ENCODE measurements at places on chromosomes 16 and 17. TPM values are rescaled to one million over a fixed set of nuclear protein-coding genes. Genes with fewer than 3 reads are reported as not detected.

GRCh38 chr16:87441886-87442580, 49.9 kb downstream of the MAP1LC3B start:
- DNase-seq: no peak

Gene IL34
- total RNA-seq: 11.5 TPM

DNA sequence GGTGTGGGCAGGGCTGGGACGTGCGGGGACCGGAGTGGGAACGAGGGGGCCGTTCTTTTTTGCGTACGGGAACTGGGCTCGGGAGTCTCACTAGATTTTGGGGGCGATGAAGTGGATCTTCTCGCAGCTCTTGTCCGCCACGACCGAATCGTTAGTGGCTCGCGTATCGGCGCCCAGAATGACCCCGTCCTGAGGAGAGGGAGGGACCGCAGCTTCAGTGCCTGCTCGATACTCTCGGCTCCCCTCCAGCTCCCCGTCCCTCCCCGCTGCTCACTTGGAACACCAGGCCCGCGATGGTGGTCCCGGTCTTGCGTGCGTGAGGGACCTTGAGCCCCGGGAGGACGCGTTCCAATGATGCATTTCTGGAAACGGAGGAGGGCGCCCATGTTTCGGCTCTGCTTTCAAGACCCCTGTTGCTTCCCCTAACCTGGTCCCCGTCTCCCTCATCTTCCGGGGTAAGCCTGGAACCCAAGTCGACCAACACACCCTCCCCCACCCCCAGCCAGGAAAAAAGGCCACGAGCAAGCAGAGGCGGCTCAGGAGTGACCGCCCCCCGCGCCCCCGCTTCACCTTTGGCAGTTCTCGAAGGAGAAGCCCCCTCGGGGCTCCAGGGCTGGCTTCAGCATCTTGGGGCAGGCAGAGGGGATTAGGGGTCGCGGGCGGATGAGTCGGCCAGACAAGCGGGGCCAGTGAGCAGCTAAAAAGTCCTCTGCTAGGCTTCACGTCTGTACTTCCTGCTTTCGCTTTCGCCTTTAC, at the start of gene PSMB10:
TSS of gene PSMB10 (minus strand) at position 727 of the 756 bp plus-strand sequence. CDS start at position 626, 101 bp downstream.
- DNase-seq: peak; percentile 42

GRCh38 chr17:6173653-6174052, 103.5 kb downstream of the WSCD1 start:
- no peak for DNase-seq

DNA sequence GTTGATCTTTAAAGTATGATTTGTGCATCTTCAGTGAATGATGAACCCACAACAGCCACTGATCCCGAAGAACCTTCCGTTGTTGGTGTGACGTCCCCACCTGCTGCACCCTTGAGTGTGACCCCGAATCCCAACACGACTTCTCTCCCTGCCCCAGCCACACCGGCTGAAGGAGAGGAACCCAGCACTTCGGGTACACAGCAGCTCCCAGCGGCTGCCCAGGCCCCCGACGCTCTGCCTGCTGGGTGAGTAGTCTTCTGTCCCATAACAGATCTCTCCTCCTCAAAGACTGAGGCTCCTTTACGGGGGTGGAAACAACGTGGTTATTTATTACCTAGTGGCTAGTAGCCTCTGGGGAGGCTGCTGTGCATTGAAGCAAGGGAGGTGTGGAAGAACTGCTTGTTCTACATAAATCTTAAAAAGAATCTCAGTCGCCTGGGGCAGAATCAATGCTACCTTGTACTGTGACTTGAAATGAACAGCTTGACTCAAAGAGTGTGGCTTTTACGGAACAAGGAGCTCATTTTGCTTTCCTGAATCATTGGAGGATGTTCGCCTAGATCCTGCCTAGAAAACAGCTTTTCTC, 63.0 kb upstream of the CLEC18A start:
- no peak for DNase-seq

DNA sequence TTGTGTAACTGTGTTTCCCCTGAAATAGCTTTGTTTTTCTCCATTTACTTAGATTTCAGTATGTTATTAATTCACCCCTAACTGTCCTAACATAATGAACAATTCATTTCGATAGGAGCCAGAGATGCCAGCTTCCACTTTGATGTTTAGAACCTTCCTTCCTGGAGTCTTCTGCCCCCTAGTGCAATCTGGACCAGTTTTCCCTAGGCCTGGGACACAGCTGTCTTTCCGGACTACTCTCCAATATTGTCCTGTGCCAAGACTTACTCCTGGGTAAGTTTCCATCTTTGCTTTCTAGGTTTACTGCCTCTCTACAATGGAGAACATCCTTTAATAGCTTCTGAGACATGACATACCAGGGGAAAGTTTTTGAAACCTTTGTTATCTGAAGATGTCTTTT, 12.8 kb downstream of the RECQL5 start:
- peak; percentile 74 for DNase-seq

- no peak for DNase-seq
These were observed 11.2 kb downstream of the METTL22 start for GRCh38 chr16:8632675-8633182.

Gene RCVRN
- not detected for total RNA-seq

- DNase-seq: no peak
These were observed 13.7 kb downstream of the ATP2A3 start for GRCh38 chr17:3950584-3950983.

- DNase-seq: no peak
These were observed 24.4 kb upstream of the ETV4 start for GRCh38 chr17:43570518-43570928.

GRCh38 chr17:41578971-41579370, 7.1 kb upstream of the KRT9 start:
- DNase-seq: no peak

DNA sequence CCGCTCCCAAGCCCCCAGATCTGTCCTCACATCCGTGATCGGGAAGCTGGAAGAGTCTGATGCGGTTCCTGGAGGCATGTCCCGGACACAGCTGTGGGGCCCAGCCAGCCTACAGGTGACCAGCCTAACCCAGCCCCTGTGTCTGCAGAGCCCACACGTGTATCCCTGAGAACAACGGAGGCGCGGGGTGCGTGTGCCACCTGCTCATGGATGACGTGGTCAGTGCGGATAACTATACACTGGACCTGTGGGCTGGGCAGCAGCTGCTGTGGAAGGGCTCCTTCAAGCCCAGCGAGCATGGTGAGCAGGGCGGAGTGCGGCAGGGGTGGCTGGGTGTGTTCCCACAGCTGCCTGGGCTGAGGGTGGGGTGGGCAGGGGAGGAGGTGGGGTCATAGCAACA, 30.9 kb downstream of the IL4R start:
- DNase-seq: no peak

DNA sequence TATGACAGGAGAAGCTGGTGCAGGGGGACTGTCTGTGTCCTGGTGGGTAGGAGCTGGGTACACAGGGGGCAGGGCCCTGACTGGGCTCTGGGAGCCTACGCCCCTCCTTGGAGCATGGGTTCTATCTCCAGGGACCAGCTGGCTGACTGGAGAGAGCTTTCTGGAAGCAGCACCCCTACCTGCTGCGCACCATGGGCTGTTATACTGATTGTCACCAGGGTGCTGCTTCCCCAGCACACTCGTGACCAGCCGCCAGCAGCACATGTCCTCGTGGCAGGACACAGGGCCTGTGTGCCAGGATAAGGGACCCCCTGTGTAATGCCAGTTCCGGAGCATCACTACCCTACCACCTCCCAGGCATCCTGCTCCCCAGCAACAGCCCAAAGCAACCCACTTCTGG, 106.0 kb downstream of the AMFR start:
- no peak for DNase-seq

- DNase-seq: no peak
These were observed 346.6 kb downstream of the SNX29 start for GRCh38 chr16:12323007-12323758.

- no peak for DNase-seq
These were observed 20.4 kb downstream of the ZNHIT3 start for GRCh38 chr17:36506831-36507230.

Gene LPO
- total RNA-seq: not detected

- no peak for DNase-seq
These were observed 501.2 kb downstream of the SHISA9 start for GRCh38 chr16:13402601-13403000.

- DNase-seq: no peak
These were observed 14.2 kb downstream of the TRPV1 start for GRCh38 chr17:3594976-3595375.

- peak; percentile 48 for DNase-seq
These were observed 58.3 kb downstream of the RAI1 start for GRCh38 chr17:17739388-17740066.

- DNase-seq: peak; percentile 71
These were observed 10.1 kb upstream of the STAC2 start for GRCh38 chr17:39235555-39236449.

DNA sequence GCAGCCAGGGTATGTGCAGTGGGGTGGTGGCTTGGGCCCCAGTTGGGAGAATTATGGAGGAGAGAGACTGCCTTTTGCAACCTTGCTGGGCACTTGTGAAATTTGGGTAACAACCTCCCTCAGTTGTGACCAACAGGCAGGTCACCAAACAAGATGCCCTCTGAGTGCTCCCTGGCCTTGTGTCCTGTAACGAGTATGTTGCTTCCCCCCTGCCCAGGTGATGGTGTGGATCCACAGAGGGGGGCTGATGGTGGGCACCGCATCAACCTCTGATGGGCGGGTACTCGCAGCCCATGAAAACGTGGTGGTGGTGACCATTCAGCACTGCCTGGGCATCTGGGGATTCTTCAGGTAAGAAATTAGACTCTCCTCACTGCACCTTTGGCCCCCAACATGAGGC, 74.3 kb downstream of the SLC6A2 start:
- no peak for DNase-seq

DNA sequence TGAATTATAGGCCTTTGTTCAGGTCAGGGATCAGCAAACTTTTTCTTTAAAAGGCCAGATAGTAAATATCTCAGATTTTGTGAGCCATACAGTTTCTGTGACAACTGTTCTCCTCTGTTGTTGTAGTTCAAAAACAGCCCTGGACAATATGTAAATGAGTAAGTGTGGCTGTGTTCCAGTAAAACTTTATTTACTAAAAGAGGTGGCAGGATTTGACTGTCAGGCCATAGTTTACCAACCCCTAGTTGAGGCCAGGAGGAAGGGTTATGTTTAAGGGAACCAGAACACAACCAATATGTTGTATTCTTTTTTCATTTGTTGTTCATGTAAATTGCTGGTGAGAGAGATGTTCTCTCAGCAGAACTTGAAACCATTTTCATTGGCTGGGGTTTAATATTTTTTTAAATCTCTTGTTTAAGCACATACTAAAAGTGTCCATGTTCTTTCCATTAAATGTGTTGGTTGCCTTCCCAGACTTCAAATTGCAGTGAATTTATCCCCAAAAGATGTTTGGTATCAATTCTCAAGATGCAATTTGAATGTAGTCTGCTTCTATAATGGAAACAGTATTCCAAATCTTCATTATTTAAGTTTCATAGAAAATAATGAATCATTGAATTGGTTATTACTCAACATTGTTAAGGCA, 260.3 kb downstream of the FTO start:
- no peak for DNase-seq

DNA sequence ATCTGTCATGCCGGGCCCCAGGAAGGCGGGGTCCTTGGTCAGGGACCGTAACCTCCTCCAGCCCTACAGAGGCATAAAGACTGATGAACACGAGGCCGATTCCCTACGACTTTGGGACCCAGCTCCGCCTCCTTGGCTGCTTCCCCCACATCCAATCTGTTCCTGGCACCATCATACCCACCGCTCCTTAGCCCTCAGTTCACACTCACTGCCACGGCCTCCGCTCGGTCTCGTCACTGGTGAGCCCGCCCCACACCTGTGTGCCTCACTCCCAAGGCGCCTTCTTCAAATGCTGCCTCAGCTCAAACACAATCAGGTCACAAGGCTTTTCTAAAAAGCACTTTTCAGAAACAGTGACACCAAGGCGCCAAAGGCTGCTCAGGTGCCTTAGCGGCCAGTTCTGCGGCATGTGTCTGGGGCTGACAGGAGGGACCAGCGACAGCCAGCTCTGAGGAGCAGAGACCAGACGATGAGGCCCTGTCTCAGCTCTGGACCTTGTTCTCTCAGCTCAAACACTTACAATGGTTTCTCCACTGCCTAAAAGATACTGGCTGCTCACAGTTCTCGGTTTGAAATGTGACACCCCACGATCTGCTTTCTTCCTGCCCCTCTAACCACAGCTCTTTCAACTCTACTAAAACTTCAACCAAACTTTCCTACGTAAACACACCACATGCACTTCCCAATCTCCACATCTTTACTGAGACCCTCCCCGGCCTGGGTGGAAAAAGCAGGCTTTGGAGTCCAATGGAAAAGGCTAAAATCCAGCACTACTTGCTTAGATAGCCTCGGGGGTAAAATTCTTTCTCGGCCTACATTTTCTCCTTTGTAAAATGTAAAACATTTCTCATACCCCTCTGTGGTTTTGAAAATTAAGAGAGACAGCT, 33.2 kb downstream of the CYB5D2 start:
- DNase-seq: no peak

- DNase-seq: no peak
These were observed 349.2 kb upstream of the HSBP1 start for GRCh38 chr16:83458612-83459011.

- DNase-seq: peak; percentile 2
These were observed 40.5 kb downstream of the DHRS7B start for GRCh38 chr17:21167303-21167702.

GRCh38 chr17:1560101-1560857, 2.3 kb downstream of the PITPNA start:
- no peak for DNase-seq

Gene MMP15
- 75.9 TPM for total RNA-seq

Gene CNTNAP4
- not detected for total RNA-seq

DNA sequence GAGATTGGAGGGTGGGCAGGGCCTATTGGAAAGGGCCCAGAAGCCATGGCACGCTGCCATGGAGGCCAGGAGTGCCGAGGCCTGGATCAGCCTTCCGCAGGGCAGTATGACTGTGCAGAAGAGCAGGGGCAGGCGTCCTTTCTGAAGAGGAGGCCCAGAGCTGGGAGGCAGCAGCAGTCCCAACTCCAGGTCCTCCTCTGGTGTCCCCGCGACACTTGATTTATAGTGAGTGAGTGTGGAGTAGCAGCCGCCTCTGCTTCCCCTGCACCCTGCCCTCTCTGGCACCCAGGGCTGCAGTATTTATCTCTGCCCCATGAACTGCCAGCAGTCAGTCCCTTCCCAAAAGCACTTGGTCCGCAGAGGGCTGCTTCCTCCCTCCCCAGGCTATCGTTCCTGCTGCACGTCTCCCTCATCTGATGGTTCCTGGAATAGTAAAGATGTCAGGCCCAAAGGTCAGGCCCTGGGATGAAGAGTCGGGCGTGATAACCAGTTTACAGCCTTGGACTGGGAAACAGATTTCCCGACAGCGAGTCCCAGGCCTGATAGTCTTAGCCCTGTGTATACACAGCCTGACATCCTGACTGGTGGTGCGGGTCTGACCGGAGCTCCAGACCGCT, 32.9 kb downstream of the PGS1 start:
- no peak for DNase-seq
